KG1 (cell line): ENCODE measurements at places on chromosomes 2 and 18.

- DNase-seq, result no peak
Observed at GRCh38 chr2:175293776-175294175, 112.3 kb upstream of the ATP5MC3 start.

DNA sequence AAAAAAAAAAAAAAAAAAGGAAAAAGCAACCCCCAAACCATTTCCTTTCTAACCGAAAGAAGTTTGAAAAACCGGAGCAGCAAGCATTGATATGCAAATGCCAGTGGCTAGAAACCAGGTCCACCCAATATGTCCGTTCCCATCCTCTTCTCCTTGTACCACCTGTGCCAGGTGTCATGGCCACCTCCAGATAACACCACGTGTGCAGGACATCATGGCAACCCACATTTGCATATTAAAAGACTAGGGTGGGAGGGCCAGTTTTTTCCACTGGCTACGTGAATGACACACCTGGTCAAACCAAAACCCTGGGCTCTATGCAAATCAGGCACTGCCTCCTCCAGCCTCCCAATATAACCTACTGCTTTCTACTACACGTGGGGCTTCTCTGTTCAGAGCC is 303.3 kb upstream of the GULP1 start:
- no peak for DNase-seq

GRCh38 chr2:113218283-113219091 is 44.7 kb downstream of the PSD4 start:
- DNase-seq, result no peak

GRCh38 chr2:162012565-162013058 is 61.4 kb downstream of the DPP4 start:
- no peak for DNase-seq

- no peak for DNase-seq
Observed at GRCh38 chr2:70069049-70069448, 18.2 kb upstream of the PCBP1 start.

GRCh38 chr2:170820757-170821530 is 4.3 kb downstream of the GAD1 start:
- no peak for DNase-seq

GRCh38 chr2:88345842-88346241 is 106.7 kb downstream of the FOXI3 start:
- no peak for DNase-seq

GRCh38 chr2:176612736-176613135 is 343.5 kb downstream of the MTX2 start:
- no peak for DNase-seq

GRCh38 chr2:155456222-155456621 is 757.7 kb downstream of the KCNJ3 start:
- no peak for DNase-seq

GRCh38 chr18:34225218-34225553 is 473 bp upstream of the NOL4 start:
- no peak for DNase-seq

DNA sequence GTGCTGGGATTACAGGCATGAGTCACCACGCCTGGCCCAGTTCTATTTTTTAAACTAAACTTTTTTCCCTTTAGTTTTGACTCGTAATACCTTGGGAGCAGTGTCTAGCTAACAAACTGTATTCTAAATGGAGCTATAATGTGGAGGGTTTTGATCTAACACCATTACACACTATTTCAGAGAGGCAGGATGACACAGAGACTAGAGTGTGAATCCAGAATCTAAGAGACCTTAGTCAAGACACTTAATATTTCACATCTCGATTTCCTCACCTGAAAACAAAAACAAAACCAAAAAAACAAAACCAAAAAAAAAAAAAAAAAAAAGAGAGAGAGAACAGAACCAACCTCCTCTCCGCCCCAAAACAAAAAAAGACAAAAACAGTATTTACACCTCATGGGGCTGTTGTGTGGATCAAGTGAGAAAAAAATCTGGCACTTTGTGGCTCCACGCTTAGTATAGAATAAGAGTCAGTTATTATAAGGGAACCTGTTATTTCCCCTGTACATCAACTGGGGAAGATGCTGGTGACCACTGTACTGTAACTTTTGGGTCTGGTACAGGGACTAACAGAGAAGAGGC is 31.3 kb downstream of the DARS1 start:
- no peak for DNase-seq

DNA sequence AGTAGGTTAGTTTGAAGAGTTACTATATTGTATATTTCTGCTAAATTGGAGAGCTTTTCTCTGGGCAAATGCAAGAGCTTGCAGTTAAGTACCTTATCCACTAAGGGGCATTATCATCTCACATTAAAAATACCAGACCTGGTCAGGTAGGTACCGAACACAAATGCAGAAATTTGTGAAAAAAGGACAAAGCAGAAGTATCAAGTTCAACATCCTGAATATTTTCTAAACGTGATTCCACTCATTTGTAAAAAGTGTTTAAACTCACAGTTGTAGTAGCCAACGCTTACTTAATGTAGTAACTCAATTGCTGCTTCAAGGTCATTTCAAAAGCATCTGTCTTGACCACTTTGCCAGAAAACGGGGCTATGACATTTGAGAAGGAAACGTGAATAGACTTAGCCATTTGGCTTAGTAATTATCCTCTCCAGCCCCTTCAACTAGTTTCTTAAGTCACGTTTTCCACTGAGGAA is 52.1 kb downstream of the CYRIA start:
- peak; percentile 26 for DNase-seq

DNA sequence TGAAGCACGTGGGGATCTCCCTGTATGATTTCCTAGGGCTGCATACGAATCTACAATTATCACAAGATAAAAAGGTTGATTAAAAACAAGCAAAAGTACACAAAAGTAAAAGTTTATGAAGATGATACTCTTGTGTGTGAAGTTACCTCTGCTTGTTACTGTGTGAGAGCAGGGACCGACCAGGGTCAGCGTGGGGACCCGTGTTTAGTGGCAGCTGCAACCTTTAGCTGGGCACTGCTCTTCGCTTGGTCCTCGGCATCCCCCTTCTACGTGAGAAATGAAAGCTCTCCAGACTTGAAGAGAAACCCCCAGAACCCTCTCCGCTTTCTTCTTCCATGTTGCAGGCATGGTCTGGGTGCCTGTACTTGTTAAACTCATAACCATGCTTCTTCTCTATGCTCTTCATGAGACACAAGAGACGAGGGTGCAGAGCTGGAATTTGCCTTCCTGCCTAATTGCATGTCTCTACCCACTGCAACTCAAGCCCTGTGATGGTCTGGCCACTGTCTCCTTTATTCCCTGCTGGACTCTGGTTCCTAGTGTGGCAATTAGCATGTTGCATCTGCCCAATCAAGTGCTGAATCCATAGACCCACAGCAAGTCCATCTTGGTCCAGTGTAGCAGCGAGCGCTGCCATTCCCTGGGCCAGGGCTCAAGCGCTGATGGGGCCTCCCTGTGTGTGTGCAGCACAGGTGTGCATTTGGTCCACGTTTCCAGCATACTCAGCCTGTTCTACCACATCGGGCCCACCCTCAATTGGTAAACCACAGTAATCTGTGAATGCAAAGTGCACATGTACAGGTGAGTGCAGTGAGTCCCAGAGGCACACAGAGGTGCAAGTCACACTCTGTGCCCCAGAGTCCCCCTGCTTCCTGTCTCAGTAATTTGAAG is 88.5 kb downstream of the TWIST2 start:
- DNase-seq, result no peak

GRCh38 chr2:202689459-202689858 is 54.7 kb downstream of the FAM117B start:
- no peak for DNase-seq

DNA sequence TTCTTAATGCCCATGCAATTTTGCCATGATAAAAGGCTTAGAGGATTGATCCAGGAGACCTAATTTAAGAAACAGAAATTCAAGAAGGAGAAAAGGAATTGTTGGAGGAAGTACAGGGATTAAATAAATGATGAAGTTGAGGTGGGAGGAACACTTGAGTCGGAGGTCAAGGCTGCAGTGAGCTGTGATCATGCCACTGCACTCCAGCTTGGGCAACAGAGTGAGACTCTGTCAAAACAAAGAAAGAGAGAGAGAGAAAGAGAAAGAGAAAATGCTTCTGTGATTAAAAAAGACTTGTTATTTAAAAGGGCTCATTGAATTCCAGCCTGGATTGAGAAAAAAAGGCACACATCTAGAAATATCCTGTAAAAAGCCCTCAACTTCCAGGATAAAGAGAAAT is 123.2 kb downstream of the B3GNT2 start:
- no peak for DNase-seq

DNA sequence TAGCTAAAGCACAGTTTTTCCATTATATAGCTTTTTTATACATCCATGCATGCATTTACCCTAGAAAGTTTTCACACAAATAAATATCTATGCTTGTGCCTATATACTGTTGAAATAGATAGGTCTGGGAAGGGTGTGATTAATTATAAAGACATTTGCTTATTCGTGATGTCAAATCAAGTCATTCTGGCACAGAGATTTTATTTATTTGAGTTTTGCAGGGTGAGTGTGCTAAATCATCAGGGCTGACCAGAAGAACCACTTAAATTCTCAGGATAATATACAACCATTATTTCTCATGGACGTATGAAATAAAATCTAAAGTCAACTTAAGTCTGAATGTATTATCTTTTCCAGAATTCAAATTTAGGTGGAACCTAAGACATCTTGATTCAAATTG is 295.5 kb downstream of the EPHA4 start:
- DNase-seq, result no peak

DNA sequence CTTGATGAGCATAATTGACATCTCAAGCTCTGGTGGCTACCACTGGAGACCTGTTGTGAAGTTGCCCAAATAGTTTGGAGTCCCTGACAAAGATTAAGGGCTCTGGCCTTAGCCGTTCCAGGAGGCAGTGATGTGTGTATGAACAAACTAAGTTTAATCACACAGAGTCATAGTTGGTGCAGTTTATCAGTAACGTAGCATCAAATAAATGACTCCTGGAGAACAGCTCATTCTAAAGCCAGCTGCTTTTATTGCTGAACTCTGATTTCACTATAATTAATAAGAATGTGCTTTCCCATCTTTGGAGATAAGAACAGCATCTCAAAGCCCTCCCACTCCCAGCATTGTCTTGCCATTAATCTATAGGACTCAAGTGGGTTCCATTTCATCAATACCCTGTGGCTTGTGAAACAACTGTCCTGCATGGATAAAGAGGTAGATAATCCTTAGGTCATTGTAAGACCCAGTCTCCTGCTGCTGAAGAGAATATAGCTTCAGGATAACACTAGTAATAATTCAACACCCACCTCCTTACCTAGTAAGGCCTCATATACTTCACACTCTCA is 211.4 kb upstream of the THUMPD2 start:
- DNase-seq, result no peak

DNA sequence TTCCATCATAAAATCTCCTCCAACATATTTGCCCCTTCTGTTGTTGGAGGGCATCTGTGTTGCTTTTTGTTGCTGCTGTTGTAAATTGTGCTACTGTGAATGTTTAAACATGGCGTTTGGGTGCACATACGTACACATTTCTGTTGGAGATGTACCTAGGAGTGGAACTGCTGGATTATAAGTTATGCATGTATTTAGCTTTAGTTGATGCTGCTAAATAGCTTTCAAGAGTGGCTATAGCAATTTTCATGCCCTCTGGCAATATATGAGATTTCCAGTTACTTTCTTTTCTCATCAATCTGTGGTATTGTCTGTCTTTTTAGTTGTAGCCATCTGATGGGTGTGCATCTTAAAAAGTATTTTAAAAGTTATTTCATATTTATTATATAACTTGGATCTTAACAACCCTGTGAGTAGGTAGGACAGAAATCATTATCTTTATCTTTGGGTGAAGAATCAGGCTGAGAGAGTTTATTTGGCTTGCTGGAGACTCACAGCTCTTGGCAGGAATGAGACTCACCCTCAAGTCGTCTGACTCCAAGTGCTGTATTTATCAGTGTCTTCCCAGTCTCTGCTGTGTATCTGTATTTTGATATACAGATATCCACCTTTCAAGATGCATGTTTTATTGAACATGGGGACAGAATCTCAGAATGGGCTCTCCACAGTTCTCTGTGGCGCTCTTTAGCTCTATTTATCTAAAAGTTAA is 16.9 kb downstream of the ZNF236 start:
- no peak for DNase-seq

- DNase-seq, result no peak
Observed at GRCh38 chr18:5103693-5104092, 93.4 kb downstream of the AKAIN1 start.

- no peak for DNase-seq
Observed at GRCh38 chr2:219496247-219496824, 2.4 kb upstream of the GMPPA start.

- no peak for DNase-seq
Observed at GRCh38 chr2:163600801-163601200, 135.0 kb downstream of the FIGN start.

- no peak for DNase-seq
Observed at GRCh38 chr2:38427936-38428335, 50.9 kb upstream of the ATL2 start.

DNA sequence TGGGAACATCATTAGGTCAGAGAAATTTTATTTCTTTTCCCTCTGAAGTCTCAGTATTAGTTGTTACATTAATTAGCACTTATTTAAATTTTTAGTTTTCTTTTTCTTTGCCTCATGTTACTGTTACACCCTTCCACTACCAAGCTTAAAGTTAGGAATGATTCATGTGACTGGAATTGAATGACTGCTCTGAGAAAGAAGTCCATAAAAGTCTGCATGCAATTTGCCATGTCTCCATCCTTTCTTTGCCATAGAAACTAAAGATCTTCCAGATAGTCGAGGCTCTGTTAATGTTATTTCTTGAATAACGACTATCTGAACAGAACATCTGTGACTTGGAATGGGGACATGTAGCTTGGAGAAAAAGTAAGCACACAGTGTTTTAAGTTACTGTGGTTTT is 1269.8 kb upstream of the PIK3C3 start:
- DNase-seq, result no peak

DNA sequence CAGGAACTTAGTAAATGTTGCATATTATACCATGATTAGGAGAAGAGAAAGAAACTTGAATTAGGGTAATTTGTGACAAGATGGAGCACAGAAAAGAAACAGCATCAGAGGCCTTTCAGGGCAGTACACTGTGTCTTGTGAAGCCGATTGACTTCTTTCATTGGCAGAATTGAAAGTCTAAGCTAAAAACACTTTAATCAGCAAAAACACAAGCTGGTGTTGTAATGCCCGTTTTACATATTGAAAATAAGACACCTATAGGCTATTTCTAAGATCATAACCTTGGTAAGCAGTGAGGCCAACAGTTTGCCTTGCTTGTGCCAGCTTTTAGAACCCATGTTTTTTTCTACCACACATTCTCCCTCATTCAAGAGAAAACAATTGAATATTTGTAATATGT is 1378.1 kb upstream of the NXPH2 start:
- no peak for DNase-seq

DNA sequence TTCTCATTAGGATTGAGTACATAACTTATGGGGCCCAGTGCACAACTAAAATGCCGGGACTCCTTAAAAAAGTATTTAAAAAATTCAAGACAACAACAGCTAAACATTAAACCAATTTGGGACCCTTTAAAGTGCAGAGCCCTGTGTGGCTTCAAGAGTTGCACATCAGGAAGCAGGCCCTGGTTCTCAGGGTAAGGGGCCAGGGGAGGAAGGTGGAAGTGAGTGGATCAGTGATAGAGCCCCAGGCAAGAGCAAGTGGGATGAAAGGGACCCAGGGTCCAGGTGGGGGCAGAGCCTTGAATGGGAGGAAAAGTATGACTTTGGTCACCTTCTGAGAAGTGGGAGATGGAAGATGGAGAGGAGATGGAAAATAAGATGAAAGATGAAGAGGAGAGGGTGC is 2.3 kb upstream of the FHOD3 start:
- DNase-seq, result no peak
